ENCODE measurements at places on chromosomes 16 and 17. TPM values are rescaled to one million over a fixed set of nuclear protein-coding genes. Genes with fewer than 3 reads are reported as not detected.

The HBA1 gene
- 627 TPM for total RNA-seq

DNA sequence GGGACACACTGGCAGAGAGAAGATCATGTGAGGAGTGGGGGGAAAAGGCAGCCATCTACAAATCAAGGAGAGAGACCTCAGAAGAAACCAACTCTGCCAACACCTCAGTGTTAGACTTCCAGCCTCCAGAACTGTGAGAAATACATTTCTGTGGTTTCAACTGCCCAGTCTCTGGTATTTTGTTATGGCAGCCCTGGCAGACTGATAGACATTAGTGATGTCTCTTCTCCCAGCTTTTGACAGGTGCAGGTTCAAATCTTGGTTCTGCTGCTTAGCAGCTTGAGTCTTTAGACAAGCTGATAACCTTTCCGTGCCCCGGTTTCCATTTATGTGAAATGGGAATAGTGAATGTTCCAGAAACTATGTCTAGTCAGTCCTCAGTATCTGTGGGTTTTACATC lies 199.5 kb downstream of the SNX29 start:
- no peak for DNase-seq

- DNase-seq: no peak
Measured at GRCh38 chr16:8458481-8459046, 131.7 kb downstream of the TMEM114 start.

GRCh38 chr17:6713130-6713917 lies at the start of gene SLC13A5:
TSS of gene SLC13A5 (minus strand) at chr17:6713369. CDS start at chr17:6713333, 36 bp downstream.
- peak; percentile 42 for DNase-seq

The FOXC2 gene
- 0.82 TPM for total RNA-seq

- DNase-seq: no peak
Measured at GRCh38 chr17:82085931-82086764, 11.9 kb downstream of the FASN start.

DNA sequence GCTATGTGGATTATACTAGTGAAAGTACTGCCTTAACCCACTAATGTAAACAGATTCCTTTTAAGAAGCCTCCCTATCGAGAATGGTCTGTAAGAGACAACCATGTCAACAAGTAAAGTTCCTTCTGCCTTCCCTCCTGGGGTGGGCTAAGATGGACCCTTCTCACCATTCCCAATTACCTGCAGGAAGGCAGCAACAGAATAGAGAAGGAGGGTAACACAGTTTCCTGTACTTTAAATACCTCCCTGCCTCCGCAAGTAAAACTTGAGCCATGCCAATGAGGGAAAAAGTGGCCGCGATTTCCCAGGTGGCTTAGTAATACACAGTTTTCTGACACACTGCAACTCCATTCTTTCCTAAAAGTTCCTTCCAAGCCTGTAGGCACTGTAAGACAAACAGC lies 45.2 kb downstream of the TOX3 start:
- no peak for DNase-seq

GRCh38 chr17:9484789-9485188 lies 90.8 kb downstream of the STX8 start:
- no peak for DNase-seq

DNA sequence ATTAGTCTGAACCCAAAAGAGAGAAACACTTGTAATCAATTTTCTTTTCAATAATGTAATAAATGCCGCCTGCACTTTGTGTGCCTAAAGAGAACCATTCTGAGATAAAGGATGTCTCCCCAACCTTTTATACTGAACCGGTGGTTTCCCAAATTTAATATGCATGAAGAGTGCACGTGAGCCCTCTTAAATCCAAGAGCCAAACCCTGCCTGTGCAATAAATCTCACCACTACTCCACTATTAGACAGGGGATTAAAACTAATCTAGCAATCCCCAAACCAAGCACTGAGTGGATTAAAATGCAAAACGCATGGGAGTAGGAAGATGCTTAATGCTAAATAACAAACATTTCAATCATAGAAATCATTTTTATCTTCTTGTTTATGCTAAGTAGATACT lies 351.0 kb upstream of the PSMD7 start:
- no peak for DNase-seq

DNA sequence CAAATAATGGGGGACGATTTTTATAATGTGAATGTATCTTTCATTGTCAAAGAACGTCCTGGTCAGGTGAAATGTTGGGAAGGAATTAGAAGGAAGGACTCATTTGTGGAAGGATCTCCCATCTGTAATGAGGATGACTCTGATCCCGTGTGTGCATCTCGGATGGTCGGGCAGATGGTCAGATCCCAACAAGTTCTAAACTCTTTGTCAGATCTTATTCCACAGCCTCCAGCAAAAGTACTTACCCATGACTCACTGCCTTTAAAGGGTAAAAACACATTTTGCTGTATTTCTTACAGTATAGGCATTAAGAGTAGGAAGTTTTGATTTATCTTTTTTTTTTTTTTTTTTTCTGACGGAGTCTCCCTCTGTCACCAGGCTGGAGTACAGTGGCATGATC lies 539 bp upstream of the KRTAP4-8 start:
- no peak for DNase-seq

The CDH11 gene
- 236 TPM for total RNA-seq

DNA sequence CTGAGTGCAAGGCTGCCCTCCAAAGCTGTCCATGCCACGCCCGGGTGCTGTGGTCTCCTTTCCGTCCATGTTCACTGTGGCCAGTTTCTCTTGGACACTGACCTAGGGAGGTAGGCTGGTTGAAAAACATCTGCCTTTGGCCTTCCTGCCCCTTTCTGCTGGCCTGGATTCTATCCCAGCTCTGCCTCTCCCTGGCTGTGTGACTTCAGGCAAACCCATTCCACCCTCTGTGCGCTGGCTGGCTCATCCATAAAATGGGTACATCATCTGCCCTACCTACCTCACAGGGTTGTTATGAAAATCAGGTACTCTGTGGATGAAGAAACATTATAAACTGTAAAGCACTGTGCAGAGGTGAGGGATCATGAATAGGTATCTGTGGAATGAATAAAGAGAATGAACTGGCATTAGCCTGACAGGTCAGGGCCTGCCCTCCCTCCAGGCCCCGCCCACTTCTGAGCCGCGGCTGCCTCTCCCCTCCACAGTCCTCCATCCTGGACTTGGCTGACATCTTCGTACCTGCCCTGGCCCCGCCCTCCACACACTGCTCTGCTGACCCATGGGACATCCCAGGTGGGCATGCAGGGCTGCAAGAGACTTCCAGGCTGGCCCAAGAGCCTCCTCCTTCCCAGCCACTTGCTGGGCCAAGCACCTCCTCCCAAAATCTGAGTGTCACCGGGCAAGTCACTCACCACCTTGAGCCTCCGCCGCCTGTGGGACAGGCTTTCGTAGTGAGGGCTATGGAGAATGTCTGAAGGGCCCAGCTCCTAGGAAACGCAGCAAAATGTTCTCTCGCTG lies 7.0 kb upstream of the SPATA20 start:
- DNase-seq: no peak

GRCh38 chr17:21517538-21518293 lies 141.6 kb downstream of the KCNJ12 start:
- DNase-seq: no peak

The MSLN gene
- total RNA-seq: 98.8 TPM

GRCh38 chr17:65235284-65235683 lies 98.1 kb downstream of the RGS9 start:
- no peak for DNase-seq

- DNase-seq: no peak
Measured at GRCh38 chr17:78038748-78039288, 80.3 kb downstream of the TNRC6C start.

GRCh38 chr16:14545346-14545884 lies 84.6 kb downstream of the PARN start:
- DNase-seq: no peak

DNA sequence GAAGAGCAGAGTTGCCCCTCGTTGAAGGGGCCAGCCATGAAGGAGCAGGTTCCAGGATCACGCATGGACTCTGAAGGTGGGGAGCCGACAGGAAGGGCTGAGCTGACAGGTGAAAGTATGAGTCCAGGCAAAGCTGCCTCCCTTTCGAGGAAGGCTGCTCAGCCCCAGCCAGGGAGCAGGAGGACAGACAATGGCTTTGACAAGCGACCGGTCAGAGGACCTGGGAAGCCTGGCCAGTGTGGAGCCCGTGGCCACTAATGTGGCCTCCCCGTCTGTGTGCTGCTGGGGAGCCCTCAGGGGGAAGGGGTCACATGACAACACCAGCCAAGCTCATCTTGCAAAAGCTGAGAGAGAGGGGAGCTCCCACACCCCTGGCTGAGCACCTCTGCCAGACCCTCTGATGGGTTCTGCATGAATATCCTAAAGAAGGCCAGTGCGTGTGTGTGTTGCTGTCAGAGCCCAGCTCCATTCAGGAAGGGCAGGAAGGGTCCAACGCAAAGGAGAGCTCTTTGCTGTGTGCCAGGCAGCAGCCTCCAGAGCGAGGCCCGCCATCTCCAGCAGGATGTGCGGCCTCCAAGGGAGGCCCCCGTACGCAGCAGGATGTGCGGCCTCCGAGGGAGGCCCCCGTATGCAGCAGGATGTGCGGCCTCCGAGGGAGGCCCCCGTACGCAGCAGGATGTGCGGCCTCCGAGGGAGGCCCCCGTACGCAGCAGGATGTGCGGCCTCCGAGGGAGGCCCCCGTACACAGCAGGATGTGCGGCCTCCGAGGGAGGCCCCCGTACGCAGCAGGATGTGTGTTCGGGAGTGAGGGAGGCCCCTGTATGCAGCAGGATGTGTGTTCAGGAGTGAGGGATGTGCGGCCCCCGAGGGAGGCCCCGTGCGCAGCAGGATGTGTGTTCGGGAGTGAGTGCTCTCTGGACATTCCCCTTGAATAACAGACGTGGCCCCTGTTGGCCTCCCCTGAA lies 102.1 kb upstream of the CHMP6 start:
- DNase-seq: no peak

The KRTAP3-1 gene
- not detected for total RNA-seq

- no peak for DNase-seq
Measured at GRCh38 chr17:10920558-10921108, 82.7 kb upstream of the PIRT start.

DNA sequence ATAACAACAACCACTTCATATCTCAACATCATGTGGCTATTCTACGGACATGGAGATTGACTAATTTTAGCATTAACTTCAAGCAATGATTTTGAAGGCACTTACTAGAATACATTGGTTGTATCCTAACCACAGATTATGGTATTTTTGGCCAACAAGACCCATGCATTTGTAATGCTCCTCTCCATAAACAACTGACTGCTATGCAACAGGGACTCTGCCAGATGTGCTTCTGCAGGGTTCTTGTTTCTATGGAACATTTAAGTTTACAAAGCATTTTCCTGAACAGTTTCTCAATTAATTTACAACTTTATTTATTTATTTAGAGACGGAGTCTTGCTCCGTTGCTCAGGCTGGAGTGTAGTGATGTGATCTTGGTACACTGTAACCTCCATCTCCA lies 178.0 kb downstream of the PARN start:
- DNase-seq: no peak

GRCh38 chr16:89859615-89860007 lies 13.8 kb upstream of the TCF25 start:
- no peak for DNase-seq

The SOX8 gene
- 4.0 TPM for total RNA-seq

GRCh38 chr17:35081638-35082037 lies 18.1 kb upstream of the RFFL start:
- no peak for DNase-seq

The CHRNE gene
- 0.77 TPM for total RNA-seq

DNA sequence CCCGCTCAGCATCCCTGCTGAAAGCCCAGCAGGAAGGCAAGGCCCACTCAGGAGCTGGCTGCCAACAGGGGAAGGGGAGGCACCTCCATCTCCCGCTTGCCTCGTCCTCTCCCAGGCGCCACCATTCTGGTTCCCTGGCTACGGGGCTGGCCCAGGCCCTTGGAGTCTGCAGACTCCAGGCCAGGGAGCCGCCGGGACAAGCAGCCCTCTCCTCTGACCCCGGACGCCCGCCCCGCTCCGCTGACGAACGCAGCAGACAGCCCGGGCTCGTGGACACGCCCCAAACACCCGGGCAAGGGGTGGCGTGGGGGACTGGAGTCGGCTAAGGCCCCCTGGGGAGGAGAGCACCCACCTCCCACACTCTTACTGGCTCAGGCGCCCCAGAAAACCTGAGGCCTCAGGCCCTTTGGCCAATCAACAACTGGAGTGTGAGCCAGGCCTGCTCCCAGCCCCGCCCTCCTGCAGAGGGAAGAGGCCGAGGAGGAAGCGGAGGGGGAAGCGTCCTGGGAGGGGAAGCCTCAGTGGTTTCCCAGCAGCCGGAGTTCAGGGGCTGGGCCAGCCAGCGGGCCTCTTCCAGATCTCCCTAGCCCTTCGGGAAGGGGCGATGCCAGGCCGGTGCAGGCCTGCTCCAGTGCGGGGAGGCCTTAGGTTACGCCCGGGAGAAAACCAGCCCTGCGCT lies 4.2 kb downstream of the MNT start:
- peak; percentile 97 for DNase-seq

DNA sequence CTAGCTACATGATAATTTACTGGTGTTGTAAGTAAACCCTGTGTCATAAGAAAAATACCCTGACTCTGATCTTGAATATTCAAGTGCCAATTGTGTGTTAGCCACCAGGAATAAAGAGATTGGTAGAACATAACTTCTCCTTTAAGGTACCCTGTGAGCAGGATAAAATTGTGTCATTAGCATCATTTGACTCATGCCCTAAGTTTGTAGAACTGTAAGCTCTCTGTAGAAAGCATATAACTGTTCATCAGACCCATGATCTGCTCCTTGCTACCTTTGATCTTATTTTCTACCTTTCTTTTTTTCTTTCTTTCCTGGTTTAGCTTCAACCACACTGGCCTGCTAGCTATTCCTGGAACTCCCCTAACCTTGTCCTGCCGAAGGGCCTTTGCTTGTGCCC lies 35.8 kb downstream of the PTRH2 start:
- DNase-seq: no peak

DNA sequence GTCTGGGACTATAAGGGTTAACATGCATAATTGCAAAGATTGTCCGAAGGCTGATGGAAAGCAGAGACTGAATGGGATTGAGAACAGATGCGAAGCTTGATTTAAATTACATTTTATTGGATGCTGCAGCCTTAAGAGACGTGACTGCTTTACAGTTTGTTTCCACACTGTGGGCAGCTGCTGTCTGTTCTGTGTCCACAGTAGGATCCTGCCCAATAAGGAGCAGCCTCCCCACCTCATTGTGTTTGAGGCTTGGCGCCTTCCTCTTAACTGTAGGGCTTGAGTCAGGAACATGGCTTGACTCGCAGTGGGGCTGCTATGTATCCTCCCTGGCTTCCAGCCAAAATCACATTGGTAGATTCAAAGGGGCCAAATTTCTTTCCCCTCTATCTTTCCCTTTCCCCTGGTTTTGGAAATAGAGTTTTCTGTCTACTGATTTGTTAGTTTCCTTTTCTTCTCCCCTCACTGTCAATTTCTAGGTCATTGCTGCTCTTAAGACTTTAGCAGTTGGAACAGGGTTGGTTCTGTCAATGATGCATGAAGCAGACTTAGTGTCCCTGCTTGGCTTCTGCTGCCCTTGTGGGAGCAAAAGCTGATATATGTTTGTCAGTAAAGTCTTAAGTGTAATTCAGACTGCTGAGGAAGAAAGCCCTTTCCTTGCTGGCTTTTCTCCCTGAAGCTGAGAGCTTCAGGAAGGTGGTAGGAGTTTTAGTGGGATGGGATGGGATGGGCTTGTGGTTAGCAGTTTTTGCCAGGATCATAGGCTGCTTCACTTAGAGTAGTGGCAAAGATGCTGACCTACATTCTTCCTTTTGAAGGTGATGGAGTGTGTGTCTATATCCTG lies 5.0 kb upstream of the RARA start:
- peak; percentile 86 for DNase-seq

GRCh38 chr17:14784997-14785696 lies 480.0 kb downstream of the PMP22 start:
- DNase-seq: no peak
